Left cardiac atrium (tissue), 4 donors: ENCODE measurements at places on chromosomes 4 and X.
A peak's percentile ranks its signal among the peaks of the same experiment; 100 is the strongest.

- no peak for DNase-seq
These were observed 822.3 kb upstream of the FTHL17 start for GRCh38 chrX:31894152-31894551.

DNA sequence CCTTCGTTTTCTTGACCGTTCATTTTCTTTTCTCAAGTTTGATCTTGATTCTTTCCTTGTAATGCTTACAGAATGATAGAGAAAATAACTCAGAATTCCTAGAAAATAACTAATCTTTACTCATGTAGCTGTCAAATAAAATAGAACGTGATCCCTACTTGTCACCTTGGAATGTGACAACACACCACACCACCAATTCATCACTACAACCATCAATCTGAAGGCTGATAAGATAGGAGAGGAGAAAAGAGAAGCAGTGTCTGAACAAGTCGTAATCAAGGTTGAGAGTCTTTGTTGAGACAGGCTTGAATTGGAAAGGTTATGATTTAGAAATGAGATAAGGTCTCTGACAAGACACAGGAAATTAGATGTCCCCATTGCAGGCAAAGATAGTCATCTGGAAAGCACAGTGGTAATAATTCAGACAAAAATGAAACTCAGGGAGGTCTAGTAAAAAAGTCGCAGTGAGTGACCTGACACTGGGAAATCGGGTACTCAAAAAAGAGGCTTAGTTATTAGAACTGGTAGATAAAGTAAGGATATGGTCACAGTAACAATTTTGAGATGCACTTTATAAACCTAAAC lies 456.2 kb downstream of the FAT4 start:
- no peak for DNase-seq

GRCh38 chr4:67604029-67604381 lies 45.5 kb downstream of the STAP1 start:
- no peak for DNase-seq

- DNase-seq, result no peak
These were observed 33.4 kb upstream of the PHKA2 start for GRCh38 chrX:19017271-19017670.

DNA sequence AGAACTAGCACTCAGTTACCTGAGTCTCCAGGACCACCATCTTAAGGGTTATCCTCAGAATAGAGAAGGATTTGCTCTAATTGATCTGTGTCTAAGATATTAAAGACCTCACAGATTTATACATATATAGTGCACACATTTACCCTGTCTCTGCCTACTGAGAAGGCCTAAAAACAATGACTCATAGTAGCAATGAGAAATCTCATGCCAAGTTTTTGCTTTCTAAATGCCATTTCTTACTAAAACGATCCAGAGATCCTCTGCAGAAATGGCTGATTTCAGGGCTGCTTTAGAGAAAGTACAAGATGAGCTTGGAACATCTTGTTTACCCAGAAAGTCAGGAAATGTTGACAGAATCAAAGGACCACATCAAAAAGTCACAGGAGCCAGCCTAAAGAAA lies 79.1 kb upstream of the INPP4B start:
- no peak for DNase-seq

DNA sequence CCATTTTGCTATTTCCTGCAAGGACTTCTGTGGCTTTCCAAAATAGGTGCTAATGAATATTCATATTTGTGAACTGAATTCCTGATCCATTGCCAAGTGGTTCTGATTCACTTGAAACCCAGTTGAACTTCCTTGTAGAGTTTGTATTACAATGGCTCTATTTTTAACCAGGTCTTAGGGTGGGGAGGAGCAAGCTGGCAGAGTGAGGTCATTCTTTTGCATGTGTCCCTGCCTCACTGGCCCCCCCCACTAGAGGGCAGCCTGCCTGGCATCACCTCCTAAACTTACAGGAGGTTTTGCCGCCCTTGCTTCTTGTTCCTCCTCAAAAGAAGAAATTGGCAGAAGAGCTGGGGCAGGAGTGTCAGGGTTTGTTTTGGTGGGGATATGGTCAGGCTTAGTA lies 10.5 kb downstream of the PTTG2 start:
- DNase-seq, result peak; percentile 78

DNA sequence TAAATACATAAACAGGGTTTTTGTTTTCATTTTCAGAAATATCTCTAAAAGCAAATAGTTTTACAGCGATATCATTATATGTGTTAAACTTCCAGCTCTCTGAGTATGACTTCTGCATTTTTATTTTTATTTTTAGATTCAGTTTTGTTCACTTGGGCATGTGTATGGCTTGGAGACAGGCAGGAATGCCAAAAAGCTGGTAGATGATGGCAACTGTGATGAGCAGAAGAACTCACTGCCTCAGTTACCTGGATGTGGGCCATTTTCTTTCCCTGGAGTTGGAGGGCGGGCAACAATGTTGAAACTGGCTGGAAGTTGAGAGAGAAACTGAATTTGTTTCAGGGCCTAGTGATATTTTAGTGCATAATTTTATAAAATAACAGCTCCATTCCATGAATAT lies 266.4 kb downstream of the ARHGAP24 start:
- DNase-seq, result no peak

DNA sequence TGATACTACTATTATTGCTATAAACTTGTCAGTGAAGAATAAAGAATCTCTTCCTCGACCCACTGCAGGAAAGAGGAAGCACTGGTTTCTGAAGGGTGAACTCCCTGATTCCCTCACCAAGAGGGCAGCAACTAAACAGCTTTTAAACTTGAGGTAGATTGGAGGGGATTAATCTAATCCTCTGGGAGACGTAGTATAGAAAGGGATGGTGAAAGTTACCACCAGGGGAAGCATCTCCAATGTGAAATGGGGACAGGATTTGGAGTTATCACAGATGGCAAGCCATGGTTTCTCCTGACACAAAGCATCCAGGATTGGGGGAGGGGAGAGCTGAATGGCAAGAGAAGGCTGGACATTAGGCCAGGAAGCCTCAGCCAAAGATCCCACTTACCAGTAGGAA lies 62.7 kb upstream of the PTPN13 start:
- DNase-seq, result no peak

GRCh38 chr4:87012265-87012953 lies 77.6 kb downstream of the AFF1 start:
- DNase-seq, result no peak

- no peak for DNase-seq
These were observed 24.8 kb downstream of the CCSER1 start for GRCh38 chr4:90152024-90152423.

- DNase-seq, result peak; percentile 33
These were observed 1.4 kb downstream of the FGF2 start for GRCh38 chr4:122827879-122828601.

GRCh38 chrX:23633834-23634580 lies 33.3 kb upstream of the PRDX4 start:
- DNase-seq, result no peak

GRCh38 chrX:46244451-46244850 lies 300.8 kb downstream of the ZNF674 start:
- DNase-seq, result no peak

DNA sequence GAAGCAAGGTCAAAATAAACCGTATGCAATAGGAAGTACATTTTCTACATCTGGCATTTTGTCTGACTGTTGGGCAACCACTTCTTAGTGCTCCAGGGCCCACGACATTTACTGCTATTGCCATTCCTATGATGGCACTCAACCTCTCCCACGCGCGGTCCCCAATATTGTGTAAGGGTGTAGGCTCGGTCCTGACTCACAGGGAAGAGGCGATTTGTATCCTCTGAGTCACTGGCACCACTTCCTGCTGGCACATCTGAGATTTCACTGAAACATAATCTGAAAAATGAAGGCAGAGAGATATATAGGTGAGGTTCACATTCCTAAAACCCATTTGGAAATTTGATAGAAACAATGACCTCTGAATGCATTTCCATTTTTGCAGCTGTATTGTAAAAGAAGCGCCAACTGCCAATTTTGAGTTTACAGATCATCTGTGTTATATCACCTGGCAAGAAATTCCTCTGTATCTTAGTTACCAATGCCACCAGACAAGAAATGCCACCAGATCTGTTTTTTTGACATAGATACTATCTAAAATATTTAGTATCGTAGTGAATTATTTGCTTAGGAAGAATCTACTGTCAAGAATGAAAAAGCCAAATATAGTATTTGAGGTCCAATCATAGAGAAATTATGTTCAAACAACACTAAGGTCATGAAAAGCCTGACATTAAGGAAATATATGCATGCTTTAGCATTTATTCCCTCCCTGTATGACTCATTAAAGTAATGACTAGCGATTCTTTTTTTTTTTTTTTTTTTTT lies 9.8 kb downstream of the EREG start:
- DNase-seq, result peak; percentile 31

DNA sequence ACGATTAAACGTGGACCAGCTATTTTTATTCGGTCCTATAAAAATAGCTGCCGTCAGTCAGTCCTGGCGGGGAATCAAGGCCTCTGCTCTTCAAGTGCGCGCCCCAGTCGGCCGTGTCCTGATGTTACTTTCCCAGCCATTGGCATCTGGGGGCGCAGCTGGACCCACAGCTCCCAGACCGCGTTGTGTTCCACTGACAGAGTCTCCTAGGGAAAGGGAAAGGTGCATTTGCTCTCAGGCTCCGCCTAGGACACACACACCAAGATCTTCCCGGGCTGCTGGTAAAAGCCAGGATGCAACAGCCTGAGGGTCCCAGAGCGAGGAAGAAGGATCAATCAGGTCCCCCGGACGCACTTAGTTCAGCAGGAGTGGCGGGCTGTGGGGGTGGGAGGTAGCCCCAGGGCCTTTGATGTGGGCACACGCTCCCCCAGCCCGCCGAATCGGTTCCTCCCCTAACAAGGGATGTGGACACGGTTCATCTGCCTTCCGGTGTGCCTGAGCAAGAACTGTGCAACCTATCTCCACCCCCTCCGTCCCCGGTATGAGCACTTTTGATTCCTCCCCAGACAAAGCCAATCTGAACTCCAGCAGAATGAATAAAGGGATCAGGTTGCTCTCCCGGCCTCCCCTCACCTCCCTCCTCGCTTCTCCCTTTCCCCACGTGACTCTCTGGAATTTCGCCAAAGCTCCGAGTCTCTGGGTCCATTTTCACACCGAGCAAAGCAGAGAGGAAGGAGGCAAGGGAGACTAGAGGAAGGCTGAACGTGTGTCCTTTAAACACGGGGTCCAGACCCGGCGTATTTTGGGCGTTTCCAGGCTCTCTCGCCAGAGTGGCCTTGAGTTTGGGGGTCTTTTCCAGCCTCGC lies 626 bp upstream of the FRAS1 start:
- peak; percentile 78 for DNase-seq

- DNase-seq, result no peak
These were observed 219.5 kb downstream of the HS6ST2 start for GRCh38 chrX:132738951-132739350.

DNA sequence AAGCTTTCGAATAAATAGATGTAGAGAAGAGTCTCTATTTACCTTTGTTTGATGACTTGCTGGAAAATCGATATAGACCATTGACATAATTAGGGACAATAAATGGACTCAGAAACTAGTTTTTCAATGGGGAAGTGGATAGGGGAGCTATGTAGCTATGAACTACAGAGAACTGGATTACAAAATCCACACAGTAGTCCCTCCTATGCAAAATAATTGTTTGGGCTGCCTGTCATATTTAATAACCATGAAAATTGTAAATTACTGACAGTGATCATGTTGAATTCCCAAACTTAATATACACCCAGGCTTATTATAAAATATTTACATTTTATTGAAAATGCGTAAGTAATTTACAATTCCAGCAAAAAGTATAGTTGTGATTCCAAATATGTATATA lies 333.1 kb upstream of the FAM241A start:
- DNase-seq, result no peak

DNA sequence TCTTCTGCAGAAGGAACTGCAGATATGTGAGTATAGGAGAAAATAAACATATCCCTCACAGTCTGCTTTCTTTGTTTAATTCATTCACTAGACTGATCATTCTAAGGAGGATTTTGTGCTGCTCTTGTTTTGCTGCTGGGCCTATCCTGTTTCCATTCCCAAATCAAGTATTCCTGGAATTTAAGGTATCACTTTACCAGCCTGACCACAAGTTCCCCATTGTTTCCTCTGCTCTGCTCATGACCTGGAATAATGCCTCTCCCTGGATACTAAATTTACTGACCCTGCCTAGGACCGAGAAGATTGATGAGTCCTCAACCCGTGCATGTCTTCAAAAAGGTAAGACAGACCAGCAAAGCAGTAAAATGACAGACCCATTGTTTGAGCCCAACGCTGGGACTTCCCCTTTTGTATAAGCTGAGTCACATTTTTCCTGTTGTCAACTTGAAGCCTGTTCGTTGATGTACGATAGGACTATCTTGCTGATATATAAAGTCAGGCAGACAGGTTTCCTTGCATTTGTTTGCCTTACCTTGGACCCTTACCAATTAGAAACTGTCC lies 85.5 kb upstream of the TET2 start:
- DNase-seq, result no peak

DNA sequence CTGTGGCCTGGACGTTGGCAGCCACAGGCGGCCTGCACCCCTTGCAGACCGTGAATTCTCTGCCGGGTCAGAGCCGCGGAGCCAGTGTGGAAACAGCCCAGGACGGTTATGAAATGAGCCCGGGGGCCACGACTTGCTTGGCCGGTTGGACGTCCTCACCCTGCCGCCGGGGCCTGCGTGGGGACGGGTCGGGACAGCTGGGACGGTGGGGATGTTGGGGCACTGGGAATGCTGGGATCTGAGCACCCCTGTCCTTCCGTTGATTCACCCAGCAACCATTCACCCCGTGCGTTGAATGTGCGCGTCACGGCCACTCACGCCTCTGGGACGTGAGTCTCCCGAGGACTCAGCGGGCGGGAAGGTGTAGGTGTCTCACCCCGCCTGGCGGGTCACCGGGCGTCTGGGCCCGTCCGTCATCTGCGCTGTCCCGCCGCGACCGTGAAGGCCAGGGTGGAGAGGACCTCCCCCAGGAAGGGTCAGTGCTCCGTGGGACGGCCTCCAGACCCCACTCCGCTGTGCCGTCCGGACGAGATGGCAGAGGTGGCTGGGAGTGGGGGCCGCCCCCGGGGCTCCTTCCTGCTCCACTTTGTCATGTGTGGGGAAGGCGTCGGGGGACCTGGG lies 4.5 kb upstream of the PLCXD1 start:
- DNase-seq, result no peak

DNA sequence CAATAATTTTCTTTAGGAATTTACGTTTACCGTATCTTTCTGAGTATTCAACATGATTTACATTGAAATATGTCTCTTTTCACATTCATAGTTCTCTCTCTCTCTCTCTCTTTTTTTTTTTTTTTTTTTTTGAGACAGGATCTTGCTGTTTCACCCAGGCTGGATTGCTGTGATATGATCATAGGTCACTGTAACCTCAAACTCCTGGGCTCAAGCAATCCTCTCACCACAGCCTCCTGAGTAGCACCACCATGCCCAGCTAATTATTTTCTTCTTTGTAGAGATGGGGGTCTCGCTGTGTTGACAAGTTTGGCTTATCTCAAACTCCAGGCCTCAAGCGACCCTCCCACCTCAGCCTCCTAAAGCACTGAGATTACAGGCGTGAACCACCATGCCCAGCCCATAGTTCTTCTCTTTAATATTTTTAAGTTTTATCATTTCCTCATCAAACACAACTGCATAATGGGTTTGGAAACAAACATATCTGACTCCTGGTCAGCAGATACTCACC lies 9.8 kb downstream of the SRP72 start:
- no peak for DNase-seq
